ENCODE measurements at places on chromosomes 11 and 22.

DNA sequence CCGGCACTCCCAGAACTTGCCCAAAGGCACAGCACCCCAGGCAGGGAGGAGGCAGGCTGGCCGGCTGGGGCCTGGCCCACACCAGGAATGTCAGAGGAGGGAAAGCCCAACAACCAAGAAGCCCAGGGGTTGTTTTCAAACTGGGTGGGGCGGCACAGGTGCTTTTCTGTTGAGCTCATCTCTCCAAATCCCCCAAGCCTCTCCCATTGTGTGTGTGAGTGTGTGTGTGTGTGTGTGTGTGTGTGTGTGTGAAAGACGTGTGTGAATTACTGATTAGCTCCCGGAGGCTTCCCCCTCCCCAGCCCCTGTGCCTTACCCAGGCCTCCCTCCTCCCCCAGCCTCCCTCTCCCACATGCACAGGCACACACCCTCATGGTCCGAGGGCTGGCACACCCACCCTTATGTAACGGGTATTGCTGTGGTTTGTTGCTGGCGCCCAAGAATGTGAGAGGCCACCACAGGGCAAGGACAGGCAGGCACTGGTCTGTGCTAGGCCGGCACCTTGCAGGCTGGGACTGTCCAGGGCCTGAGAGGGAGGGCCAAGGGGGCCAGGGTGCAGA lies 15.9 kb downstream of the TRIM29 start:
- no peak for DNase-seq

DNA sequence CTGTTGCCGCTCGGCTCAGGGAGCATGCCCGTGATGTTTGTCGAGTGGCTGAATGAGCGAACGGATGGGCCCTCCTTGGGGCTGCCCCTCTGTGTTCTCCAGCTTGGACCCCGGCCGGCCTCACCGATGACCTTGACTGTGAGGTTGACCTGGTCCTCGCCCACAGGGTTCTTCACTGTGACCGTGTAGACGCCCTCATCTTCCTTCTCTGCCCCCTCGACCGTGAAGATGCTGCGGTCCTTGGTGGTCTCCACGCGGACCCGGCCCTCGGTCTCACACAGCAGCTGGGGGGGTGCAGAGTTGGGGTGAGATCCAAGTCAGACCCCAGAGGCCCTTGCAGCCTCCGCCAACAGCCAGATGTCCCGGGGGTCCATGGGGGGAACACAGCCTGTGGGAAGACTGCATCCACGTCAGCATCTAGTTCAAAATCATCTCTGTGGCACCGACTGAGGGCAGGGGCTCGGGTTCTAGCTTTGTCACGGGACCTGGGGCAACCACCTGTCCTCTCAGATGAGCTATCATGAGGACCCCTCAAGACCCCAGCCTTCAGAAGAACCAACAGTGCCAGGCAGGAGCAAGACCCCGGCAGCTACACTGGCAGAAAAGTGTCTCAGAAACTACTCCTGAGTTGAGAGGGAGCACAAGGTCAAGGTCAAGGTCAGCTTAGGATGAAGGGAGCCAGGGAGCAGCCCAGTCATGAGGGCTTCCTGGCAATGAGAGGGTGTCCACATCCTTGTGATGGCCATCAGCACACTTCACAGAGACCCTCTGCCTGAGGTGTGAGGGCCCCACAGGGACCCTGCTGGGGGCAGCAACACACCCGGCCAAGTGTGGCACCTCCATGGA lies 13.9 kb downstream of the MYBPC3 start:
- DNase-seq: no peak

DNA sequence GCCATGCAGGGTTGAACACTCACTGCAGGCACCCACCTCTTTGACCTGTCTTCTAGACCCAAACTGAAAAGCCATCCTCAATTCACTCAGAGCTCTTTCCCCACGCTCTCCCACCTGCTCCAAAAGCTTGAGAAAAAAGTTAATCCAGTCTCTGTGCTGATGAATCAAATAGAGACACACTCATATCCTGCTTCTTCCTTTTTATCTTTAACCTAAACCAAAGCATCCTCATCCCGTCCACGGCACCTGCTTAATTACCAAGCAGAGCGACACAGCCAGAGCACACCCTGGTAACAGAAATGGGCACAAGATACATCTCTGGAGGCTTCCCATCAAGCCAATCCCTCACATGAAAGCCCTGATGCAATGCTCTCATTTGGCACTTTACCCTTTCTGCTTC lies 102.6 kb downstream of the PLEKHA7 start:
- DNase-seq: no peak

GRCh38 chr11:131408025-131408640 lies 37.7 kb downstream of the NTM start:
- DNase-seq: no peak

- DNase-seq: no peak
These were observed 331.8 kb upstream of the SYN3 start for GRCh38 chr22:33389936-33390335.

DNA sequence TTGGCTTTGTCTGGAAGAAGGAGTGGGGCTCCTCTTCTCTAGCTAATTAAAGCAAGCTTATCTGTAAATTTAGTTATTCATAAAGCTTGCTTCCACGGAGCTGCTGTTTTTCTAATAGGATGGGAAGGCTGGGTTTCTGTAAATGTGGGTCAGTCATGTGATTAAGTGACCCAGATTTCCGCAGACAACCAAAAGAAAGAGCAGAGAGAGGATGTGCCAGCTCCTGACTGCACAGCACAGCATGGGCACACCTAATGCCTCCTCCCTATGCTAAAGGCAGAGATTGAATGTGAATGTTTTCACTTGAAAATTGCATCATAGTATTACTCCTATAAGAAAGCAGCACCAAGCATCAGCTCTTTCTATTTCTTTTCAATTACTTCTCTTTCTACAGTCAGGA lies 160.2 kb downstream of the FAT3 start:
- DNase-seq: no peak

GRCh38 chr11:1153105-1153950 lies 4.4 kb upstream of the MUC5AC start:
- DNase-seq: no peak

DNA sequence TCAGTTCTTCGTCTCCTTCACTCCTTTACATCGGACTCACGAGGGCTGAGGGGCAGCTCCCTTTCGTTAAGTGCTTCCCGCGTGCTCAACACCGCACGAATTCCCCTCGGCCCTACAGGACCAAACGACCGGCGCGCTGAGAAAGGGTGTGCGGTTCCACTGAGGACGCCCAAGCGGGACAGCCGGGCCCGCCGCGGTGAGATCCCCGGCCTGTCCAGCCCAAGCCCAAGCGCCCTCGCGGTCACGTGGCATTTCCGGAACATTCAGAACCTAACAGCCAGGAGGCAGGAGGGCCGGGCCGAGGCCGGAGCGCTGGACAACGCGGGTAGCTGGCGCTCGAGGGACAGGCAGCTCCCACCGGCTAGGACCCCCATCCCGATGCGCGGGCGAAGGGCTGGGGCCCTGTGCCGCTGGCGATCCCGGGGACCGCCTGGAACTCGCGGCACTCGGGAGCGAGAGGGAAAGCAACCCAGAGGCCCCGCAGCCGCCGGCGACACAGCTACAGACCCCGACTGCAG lies 737 bp upstream of the STIP1 start:
- no peak for DNase-seq
